Left ventricle myocardium superior (tissue), 1 donor: ENCODE measurements at places on chromosomes 6 and 20. TPM values are rescaled to one million over a fixed set of nuclear protein-coding genes. Genes with fewer than 3 reads are reported as not detected.

DNA sequence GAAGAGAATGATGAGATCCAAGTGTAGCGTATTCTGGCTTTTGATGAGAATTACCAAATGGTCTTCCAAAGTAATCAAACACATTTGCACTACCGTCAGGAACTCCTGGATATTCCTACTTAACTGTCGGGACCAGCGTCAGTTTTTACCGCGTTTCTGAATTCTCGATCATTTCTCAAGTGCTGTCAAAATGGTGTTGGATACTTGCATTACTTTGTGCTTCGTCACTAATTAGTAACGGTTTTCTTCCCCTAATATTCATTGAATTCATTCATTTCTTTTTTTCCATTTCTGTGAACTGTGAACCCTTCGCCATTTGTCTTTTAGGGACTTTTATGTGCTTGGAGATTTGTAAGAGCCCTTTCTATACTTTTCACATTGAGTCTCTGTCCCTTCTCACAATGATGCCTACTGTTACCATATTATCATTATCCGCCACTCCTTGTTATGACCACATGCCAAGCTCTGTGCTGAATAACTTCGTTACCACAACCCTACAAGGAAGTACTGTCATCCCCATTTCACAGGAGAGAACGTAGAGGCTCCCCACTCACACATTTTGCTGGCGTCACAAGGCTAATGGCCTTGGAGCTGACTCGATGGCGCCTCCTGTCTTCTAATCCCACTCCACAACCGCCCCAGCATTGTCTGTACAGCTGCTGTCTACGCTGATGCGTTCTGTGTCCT, 74.2 kb upstream of the QKI start:
- DNase-seq = no peak

GRCh38 chr6:25715794-25716193, 38.7 kb upstream of the SLC17A4 start:
- no peak for DNase-seq

- DNase-seq = no peak
Observed at GRCh38 chr6:136677822-136678221, 114.5 kb downstream of the MAP3K5 start.

GRCh38 chr6:19772891-19773290, 64.3 kb upstream of the ID4 start:
- DNase-seq = no peak

DNA sequence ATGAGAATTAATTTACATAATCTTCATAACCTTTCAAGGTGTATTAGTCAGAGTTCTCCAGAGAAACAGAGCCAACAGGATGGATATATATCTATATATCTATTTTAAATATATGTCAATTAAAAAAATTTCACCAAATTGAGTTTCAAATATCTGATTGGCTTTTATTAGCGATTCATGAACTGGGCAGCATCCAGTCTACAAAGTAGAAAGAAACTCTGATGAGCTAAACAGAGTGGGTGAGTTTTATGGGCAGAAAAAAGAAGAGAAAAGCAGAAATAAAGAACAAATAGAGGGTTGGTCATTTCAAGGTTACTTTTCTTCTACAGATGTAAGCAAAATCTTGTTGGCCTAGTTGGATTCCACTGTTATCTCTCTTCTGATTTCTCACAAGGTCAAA, 29.0 kb upstream of the BTBD3 start:
- no peak for DNase-seq

The PKHD1 gene
- not detected for total RNA-seq
